ENCODE measurements at places on chromosomes 6 and 20.
A peak's percentile ranks its signal among the peaks of the same experiment; 100 is the strongest.

- no peak for DNase-seq
Observed at GRCh38 chr6:46263707-46264086, 92.9 kb upstream of the ENPP5 start.

- DNase-seq, result peak; percentile 48
Observed at GRCh38 chr6:111478064-111478476, 4.9 kb downstream of the REV3L start.

GRCh38 chr6:163253556-163254213 is 160.8 kb upstream of the QKI start:
- no peak for DNase-seq

DNA sequence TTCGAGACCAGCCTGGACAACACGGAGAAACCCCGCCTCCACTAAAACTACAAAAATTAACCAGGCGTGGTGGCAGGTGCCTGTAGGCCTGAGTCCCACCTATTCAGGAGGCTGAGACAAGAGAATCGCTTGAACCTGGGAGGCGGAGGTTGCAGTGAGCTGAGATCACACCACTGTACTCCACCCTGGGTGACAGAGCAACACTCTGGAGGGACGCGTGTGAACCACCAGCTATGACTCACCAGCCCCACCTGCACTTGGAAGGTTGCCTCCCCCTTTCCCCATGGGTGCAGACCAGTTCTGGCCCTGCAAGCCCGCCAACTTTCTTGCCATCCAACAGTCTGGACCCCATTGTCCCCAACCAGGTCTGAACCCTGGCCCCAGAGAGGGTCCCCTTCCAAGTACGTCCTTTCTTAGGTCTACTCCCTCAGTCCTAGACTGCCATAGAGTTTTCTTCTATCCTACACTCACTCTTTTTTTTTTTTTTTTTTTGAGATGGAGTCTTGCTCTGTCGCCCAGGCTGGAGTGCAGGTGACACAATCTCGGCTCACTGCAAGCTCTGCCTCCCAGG is 29.2 kb downstream of the ATP9A start:
- DNase-seq, result no peak

DNA sequence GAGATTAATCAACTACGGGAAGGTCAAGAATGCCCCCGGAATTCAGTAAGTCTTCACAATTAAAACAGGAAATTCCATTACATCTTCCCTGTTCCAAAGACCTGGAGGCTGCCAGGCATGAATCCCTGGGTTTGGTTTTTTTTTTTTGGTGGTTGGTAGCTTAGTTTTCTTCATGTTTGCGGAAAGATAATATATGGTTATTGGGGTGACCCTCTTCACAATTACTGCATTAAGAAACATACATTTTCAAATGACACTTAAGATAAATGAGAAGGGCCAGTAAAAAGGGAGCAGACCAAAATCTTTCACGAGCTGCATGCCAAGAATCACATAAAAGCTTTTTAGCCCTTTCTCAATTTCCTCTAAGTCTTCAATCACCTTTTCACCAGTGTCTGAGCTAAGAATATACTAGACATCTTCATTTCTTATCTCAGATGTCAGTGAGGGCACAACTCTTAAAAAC is 64.0 kb downstream of the KIF13A start:
- no peak for DNase-seq

DNA sequence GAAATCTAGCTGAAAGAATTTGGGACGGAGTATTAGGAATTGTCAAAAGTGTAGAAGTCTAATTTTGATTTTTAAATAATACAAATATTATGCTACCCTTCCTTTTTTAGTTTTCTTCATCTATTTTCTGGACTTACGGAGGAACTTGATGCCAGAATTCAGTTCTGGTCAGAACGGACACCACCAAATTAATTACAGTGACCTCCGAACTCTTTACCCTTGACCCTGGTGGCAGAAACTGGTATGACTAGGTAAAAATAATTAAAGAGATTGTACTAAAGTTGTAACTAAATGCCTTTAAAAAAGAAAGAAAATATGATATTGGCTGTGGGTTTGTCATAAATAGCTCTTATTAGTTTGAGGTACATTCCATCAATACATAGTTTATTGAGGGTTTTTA is 751.1 kb upstream of the MAP3K7 start:
- no peak for DNase-seq

DNA sequence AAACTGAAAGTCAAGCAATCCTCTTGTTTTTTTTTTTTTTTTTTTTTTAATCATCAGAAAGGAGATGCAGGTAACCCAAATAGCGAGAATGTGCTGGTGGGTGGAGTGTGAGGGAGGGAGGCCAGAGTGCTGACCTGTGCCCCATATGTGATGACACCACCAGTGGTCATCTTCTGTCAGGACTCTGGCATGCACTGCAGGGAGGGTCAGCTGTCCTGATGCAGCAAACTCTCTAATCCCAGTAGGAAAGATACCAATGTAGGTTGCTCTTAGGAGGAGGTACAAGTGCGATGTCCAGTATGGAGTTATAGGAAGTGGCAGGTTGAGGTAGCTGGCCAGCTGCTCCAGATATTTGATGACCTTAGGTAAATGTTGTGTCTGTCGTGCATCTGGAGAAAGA is 2.8 kb upstream of the CST4 start:
- DNase-seq, result no peak

DNA sequence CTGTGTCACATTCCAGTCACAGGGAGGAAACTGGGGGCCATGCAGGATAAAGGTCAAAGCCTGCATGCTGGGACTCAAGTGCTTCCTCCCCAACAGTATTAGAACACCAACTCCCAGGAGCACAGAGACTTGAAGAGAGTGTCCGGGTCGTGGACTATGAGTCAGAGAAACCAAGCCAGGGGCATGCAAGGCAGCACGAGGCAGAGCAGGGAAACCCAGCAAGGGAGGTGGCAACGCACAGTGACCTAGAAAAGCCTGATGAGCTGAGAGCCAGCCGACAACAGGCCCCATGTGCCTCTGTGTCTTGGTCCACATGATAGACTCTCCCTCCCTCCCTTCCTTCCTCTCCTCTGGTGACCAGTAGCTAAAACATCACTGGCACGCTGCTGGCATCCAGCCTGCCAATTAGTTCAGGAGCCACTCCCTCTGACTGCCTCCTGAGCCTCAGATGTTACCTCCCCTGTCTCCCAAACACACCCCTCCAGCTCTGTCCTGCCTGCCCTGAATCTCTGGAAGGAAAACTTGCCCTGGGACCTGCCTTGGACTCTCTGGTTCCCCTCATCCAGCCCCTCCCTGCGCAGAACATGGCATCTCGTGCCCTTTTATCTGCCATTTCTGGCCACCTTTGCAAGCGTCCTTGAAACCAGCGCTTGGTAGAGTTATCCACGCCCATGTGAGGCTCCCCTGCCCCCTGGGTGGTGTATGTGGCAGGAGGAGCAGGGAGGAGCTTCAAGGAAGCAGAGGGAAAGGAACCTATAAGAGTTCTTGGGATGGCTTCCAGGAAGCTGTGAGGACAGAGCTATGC is 16.2 kb upstream of the RNF39 start:
- no peak for DNase-seq

GRCh38 chr6:107679457-107679856 is 144.7 kb downstream of the SCML4 start:
- DNase-seq, result no peak
